ENCODE measurements at places on chromosomes 12 and 14.

DNA sequence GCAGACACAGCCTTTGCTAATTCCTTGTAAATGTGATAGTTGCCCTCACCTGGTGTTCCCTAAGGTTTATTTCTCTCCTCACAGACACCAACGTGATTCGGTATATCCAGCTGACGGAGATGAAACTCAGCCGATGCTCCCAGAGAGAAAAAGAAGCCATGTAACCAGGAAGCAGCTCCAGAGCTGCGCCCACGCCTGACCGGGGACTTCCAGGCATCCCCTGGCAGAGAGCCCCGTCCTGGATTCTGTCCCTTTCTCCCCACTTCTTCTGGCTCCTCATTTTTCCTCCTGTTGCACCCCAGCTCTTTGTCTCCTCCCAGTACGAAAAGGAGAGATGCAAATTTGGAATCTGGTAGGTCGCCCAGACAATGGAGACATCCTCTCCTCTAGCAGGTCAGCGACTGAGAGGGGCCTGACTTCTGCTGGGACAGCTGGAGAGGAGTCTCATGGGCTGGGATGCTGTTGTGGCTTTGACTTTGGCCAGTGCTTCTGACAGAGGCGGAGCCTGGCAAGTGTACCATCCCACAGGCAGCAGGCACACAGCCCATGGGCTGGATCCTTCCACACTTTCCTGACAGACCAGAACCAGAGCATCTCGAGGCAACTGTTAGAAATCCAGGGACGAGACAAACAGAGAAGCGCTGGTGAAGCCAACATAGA, 29.4 kb downstream of the TTC9 start:
- no peak for DNase-seq

GRCh38 chr12:28086521-28087155, 103.6 kb upstream of the CCDC91 start:
- DNase-seq, result no peak

GRCh38 chr12:58926586-58926985, 6.3 kb upstream of the LRIG3 start:
- no peak for DNase-seq

DNA sequence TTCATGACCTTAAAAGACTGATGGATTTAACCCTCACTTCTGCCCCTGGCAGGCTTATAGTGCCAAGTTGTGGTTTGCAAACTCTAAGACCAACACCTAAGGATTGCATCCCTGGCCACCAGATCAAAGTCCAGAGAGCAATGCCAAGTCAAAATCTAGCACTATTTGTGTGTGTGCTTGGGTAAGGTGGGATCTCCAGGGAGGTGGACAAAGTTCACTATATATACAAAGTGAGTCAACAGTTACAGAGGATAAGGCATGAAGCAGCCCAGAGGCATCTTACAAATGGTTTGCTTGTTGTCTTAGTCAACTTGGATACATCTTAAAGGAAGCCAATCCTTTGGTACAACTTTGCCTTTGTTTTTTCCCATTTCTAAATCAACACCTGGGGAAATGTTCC, 137.3 kb downstream of the MSRB3 start:
- DNase-seq, result no peak

- DNase-seq, result no peak
Measured at GRCh38 chr12:66055837-66056319, 74.7 kb downstream of the LLPH start.

DNA sequence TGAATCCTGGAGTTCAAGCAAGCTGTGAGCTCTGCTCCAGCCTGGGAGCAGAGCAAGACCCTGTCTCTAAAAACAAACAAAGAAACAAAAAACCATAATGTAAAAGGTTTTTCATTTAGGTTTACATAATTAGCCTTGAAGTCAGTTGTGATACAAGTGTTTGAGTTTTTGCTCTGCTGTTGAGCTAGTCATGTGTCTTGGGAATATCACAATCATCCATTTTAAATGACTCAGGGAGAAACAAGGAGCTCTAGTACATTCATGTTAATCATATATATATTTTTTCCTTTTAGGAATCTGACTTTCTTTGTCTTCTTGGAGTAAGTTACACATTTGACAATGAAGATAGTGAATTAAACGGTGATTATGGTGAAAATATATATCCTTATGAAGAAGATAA, 12.9 kb downstream of the MIA2 start:
- no peak for DNase-seq

DNA sequence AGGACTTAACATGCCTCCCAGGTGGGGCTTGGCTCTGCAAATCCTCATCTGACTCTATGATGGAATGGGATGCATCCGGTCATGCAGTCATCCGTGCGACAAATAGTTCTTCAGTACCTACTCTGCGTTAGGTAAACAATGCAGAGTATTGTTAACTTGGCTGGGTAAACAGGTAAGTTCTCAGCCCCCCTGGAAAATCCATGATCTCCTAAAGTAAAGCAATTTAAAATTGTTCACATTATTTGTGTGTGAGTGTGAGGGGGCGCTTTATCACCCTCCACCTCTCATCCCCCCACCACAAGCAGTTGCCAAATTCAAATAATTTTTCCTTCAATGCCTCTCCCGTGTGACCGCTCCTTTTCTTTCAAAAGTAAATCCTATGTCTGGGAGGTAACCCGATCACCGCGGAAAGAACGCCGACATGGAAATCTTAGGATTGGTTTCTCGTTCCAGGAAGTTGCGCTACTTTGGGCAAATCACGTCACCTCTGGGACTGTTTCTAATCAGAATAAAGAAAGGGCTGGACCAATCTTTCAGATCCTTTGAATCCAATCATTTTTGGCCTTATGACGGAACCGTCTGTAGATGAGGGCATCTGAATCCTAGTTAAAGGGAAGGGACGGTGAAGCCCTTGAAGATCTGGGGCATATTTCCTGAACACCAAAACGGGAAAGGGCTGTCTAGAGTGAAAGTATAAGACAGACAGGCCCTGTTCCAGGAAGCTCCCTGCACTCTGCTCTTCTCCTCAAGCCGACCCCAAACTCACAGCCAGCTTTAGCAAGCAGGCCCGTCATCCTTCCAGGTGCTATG, 44.0 kb upstream of the SINHCAF start:
- no peak for DNase-seq

DNA sequence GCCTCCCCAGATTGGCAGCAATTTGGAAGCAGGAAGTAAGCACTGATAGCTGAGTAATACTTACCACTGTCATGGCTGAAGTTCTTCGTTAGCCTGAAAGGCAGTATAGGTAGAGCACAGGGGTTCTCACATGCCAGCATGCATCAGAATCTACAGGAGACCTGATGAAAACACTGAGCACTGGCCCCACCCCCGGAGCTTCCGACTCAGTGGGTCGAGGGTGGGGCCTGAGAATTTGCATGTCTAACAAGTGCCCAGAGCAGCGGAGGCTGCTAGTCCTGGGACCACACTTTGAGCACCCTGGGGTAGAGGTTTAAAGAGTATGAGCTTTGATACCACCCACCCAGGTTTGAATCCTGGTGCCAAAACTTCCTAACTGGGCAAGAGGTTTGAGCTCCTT, 89.6 kb downstream of the FBXW8 start:
- DNase-seq, result peak; percentile 30

GRCh38 chr14:66017927-66018326, 468.2 kb upstream of the CCDC196 start:
- DNase-seq, result no peak

GRCh38 chr12:53677800-53678148, 1.9 kb upstream of the ATP5MC2 start:
- DNase-seq, result no peak

Measured in OCI-LY7 (cell line).